MCF 10A (cell line): ENCODE measurements at places on chromosomes 12 and 14. TPM values are rescaled to one million over a fixed set of nuclear protein-coding genes. Genes with fewer than 3 reads are reported as not detected.
A peak's percentile ranks its signal among the peaks of the same experiment; 100 is the strongest.

DNA sequence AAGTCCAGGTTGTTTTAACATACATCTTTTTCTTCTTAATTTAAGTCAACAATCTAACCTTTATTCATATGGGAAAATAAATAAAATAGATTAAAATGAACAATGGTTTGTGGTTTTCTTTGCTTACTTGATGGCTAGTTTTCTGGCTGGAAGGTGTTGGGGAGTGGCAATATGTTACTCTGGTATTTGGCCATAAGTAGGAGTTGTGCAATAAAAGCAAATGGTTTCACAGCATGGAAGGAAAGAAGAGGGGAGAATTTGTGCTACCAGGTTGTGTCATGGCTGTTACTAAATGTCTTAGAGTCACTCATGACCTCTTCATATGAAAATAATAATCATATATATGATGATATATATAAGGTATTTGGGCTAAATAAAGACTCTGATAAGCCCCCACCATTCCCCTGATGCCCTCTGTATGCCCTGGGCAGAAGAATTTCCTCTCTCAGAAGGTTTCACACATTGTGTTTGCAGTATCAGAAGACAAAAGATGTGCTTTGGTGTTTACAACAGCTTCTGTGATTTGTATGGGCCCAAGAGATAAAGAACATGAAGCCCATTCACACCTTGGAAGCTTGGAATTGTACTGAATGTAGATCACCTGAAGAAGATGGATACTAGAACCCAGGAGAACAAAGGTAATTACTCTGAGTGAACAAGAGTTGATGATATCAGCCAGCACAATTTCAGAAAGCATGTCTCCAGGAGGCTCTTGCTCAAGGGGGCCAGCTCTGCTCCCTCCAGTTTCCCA is 160.9 kb downstream of the ALG10B start:
- no peak overlapping the region for H3K27ac ChIP-seq
- no peak overlapping the region for H3K4me3 ChIP-seq
- H3K4me1 ChIP-seq = peaks cover 15% of the 10 kb centered on the region
- no peaks in the 10 kb centered on the region for H3K27me3 ChIP-seq
- peak; percentile 72 for DNase-seq

Gene STYK1
- 0.14 and 0.56 TPM in 2 replicates for total RNA-seq

GRCh38 chr14:99596071-99596627 is 7.9 kb downstream of the CCDC85C start:
- peak overlapping the region; percentile 19 for H3K27ac ChIP-seq
- H3K4me1 ChIP-seq = peaks cover 17% of the 10 kb centered on the region
- DNase-seq = no peak
- no peaks in the 10 kb centered on the region for H3K27me3 ChIP-seq

- H3K36me3 ChIP-seq = peaks cover 7% of the 10 kb centered on the region
- no peak overlapping the region for H3K4me3 ChIP-seq
- H3K4me1 ChIP-seq = peaks cover 28% of the 10 kb centered on the region
- DNase-seq = no peak
- no peaks in the 10 kb centered on the region for H3K27me3 ChIP-seq
- no peak overlapping the region for H3K27ac ChIP-seq
Observed at GRCh38 chr12:92505254-92506231, 197.2 kb upstream of the PLEKHG7 start.

GRCh38 chr12:57897286-57897974 is 43.9 kb upstream of the ATP23 start:
- H3K36me3 ChIP-seq = peaks cover 6% of the 10 kb centered on the region
- no peak for DNase-seq
- no peaks in the 10 kb centered on the region for H3K27me3 ChIP-seq
- H3K27ac ChIP-seq = peak overlapping the region; percentile 79

Gene TSPAN19
- total RNA-seq = 0.63 and 1.1 TPM in 2 replicates

GRCh38 chr12:108629824-108630476 is 3.7 kb downstream of the SELPLG start:
- H3K27me3 ChIP-seq = no peaks in the 10 kb centered on the region
- peak overlapping the region; percentile 1 for H3K27ac ChIP-seq
- peak; percentile 81 for DNase-seq
- peaks cover 15% of the 10 kb centered on the region for H3K4me1 ChIP-seq
- H3K4me3 ChIP-seq = no peak overlapping the region
- H3K36me3 ChIP-seq = no peaks in the 10 kb centered on the region

Gene VRTN
- total RNA-seq = not detected in 2 replicates

Gene SYNE3
- total RNA-seq = 8.9 and 9.5 TPM in 2 replicates

GRCh38 chr12:40056373-40056772 is 49.5 kb downstream of the SLC2A13 start:
- no peak for DNase-seq
- no peaks in the 10 kb centered on the region for H3K36me3 ChIP-seq
- H3K27ac ChIP-seq = no peak overlapping the region

DNA sequence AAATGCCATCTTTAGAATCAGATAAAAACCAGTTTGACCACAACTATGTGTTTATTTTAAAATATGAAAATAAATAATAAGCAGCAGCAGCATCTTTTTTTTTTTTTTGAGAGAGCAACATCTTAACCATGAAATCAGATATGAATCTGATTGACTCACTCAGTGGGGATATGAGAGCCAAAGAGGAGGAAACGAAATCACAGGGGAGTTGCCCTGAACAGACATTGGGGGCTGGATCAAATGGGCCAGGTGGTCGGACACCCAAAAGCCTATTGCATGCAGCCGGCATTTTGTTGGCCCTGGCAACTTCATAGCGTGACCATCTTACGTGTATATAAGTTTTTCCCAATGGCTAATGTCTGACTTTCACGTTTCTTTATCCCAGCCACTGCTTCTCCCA is 321.1 kb downstream of the NPAS3 start:
- no peak overlapping the region for H3K4me3 ChIP-seq
- H3K4me1 ChIP-seq = no peaks in the 10 kb centered on the region
- no peaks in the 10 kb centered on the region for H3K36me3 ChIP-seq
- no peak overlapping the region for H3K27ac ChIP-seq
- no peaks in the 10 kb centered on the region for H3K27me3 ChIP-seq
- no peak for DNase-seq

DNA sequence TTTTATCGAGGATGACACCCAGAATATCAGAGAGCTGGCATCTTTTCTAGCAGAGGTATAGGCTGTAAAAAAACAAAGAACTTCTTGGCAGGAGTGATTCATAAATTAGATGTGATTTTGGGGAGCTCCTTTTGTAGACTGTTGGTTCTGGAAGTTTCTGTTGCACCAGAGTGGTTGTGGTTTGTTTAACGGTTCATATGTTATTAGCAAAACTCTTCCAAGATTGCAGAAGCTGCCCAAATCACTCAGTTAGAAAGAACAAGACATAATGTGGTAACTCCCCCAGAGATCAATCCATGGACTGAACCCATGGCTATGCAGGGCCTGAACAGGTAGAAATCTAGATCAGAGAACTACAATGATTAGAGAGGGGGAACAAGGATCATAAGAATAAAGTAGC is 6.7 kb upstream of the RNASE10 start:
- no peak overlapping the region for H3K4me3 ChIP-seq
- H3K27me3 ChIP-seq = no peaks in the 10 kb centered on the region
- no peak overlapping the region for H3K27ac ChIP-seq
- H3K36me3 ChIP-seq = no peaks in the 10 kb centered on the region

- peak overlapping the region; percentile 37 for H3K4me3 ChIP-seq
- H3K27ac ChIP-seq = no peak overlapping the region
- H3K4me1 ChIP-seq = peaks cover 49% of the 10 kb centered on the region
- H3K27me3 ChIP-seq = no peaks in the 10 kb centered on the region
- no peak for DNase-seq
Observed at GRCh38 chr14:99574099-99574880, 29.7 kb downstream of the CCDC85C start.

DNA sequence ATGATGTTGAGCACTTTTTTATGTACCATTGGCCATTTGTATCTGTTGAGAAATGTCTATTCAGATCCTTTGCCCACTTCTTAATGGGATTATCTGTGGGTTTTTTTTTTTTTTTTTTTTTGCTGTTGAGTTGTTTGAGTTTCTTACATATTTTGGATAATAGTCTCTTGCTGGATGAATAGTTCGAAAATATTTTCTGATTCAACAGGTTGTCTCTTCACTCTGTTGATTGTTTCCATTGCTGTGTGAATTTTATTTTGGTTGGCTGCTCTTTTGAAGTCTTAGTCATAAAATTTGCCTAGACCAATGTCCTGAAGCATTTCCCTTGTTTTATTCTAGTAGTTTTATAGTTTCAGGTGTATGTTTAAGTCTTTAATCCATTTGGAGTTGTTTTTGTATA is 64.5 kb downstream of the CAND1 start:
- no peaks in the 10 kb centered on the region for H3K36me3 ChIP-seq
- DNase-seq = no peak
- no peak overlapping the region for H3K4me3 ChIP-seq
- H3K27me3 ChIP-seq = no peaks in the 10 kb centered on the region
- no peak overlapping the region for H3K27ac ChIP-seq

DNA sequence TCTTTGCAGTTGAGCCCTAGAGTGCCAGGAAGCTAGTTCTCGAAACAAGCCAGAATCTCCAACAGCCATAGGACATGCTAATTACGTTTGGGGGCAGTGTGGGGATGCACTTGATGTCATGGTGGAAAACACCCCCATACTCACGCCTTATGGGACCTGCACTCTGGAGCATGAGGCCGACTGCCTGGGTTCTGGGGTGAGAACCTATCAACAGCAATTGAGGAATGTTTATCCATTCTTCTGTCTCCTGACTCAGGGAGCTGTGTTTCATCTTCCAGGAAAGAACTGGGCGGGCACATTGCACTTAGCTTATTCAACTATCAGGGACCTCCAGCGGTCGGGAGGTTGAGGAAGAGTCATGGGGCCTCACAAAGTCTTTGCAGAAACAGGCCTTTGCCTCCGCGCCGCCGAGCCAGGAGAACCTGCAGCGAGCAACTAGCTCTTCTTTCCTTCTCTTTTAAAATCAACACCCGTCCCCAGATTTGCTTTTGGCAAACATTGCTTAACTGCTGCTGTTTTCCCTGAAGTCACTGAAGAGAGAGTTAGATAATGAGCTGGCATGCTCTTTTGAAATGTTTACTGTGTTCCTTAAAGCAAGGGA is 226.1 kb upstream of the DIO3 start:
- no peak overlapping the region for H3K27ac ChIP-seq
- peaks cover 61% of the 10 kb centered on the region for H3K27me3 ChIP-seq
- no peak overlapping the region for H3K4me3 ChIP-seq

- no peak overlapping the region for H3K27ac ChIP-seq
- H3K4me3 ChIP-seq = no peak overlapping the region
- no peaks in the 10 kb centered on the region for H3K4me1 ChIP-seq
Observed at GRCh38 chr12:104719700-104720338, 238.3 kb downstream of the SLC41A2 start.

Gene PARP11
- 7.0 and 10.3 TPM in 2 replicates for total RNA-seq
